ENCODE measurements at places on chromosomes 2 and 18.

DNA sequence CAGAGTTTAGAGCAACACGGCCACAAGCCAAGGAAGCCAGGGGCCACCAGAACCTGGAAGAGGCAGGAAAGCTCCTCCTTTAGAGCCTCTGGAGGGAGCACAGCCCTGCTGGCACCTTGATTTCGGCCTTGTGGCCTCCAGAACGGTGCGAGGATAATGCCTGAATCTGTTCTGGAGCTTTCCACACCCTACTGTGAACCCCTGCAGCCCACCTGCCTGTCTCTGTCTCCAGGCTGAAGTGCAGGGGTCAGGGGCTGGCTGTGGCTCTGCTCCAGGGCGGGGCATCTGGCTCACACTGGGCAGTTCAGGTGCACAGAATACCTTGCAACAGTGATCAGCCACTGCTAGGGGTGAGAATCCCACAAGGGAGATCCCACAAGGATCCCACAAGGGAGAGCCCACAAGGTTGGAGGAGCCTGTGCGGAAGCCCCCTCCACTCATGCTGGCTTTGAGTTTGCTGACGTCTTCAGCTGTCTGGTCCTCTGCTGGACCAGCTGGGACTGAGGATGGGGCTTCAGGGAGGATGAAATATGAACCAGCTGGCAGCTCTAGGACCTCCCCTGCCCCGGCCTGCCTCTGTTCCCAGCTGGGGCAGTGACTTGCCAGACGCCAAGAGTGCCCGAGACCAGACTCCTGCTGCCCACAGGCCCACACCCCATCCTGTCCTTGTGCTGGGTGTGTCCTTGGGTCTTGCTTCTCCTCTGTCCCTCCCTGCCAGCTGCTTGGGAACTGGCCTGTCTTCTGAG, 56.4 kb upstream of the OTOS start:
- DNase-seq, result no peak

DNA sequence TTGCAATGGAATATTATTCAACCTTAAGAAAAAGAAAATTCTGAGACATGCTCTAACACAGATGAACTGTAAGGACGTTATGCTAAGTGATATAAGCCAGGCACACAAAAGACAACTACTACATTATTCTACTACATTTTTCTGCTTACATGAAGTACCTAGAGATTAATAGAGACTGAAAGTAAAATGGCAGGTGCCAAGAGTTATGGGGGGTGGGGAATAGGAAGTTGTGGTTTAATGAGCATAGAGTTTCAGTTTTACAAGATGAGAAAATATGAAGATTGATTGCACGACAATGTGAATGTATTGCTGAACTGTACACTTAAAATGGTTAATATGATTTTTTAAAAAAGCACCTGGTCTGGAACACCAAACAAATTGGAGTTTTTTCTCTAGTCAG, 1231.6 kb upstream of the DDX18 start:
- DNase-seq, result no peak

GRCh38 chr18:4797002-4797685, 342.0 kb upstream of the DLGAP1 start:
- no peak for DNase-seq

GRCh38 chr2:180456801-180457200, 449.7 kb upstream of the CWC22 start:
- no peak for DNase-seq

DNA sequence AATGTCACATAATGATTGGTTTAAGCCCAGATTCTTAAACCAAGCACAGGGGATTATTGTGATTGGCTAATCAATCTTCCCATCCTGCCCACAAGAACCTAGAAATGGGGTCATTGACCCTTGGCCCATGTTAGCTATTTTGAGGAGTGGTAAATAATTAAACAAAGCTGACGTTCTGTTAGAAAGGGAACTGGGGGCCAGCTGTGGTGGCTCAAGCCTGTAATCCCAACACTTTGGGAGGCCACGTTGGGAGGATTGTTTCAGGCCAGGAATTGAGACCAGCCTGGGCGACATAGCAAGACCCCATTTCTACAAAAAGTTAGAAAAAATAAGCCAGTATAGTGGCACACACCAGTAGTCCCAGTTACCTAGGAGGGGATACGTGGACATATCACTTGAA, 37.8 kb upstream of the PTPN4 start:
- no peak for DNase-seq

- DNase-seq, result no peak
Measured at GRCh38 chr2:204135752-204136151, 199.2 kb downstream of the ICOS start.

GRCh38 chr18:46334868-46335281, 230.7 kb downstream of the HAUS1 start:
- no peak for DNase-seq

DNA sequence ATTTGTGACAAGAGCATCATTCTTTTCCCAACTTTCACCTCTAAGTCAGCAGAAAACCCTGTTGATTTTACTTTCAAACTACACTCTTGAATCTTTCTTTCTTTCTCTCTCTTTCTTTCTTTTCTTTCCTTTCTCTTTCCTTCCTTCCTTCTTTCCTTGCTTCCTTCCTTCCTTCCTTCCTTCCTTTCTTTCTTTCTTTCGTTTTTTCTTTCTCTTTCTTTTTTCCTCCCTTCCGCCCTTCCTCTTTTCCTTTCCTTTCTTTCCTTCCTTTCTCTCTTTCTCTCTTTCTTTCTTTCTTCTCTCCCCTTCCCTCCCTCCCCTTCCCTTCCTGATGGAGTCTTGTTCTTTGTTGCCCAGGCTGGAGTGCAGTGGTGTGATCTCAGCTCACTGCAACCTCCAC, 649.5 kb downstream of the PLCL1 start:
- DNase-seq, result no peak

DNA sequence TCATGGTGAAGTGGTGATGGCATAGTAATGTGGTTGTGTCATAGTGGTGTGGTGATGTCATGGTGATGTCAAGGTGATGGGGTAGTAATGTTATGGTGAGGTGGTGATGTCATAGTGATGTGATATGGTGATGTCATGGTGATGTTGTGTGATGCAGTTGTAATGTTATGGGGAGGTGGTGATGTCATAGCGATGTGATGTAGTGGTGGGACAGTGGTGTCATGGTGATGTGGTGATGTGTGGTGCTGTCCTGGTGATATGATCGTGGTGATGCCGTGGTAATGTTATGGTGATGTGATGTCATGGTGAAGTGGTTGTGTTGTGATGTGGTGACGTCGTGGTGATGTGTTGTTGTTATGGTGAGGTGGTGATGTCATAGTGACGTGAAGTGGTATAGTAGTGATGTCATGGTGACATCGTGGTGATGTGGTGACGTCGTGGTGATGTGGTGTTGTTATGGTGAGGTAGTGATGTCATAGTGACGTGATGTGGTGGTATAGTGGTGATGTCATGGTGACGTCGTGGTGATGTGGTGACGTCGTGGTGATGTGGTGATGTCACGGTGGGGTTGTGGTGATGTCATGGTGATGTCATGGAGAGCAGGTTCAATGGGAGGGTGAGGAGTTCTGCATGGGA, 242.7 kb upstream of the MYT1L start:
- no peak for DNase-seq

DNA sequence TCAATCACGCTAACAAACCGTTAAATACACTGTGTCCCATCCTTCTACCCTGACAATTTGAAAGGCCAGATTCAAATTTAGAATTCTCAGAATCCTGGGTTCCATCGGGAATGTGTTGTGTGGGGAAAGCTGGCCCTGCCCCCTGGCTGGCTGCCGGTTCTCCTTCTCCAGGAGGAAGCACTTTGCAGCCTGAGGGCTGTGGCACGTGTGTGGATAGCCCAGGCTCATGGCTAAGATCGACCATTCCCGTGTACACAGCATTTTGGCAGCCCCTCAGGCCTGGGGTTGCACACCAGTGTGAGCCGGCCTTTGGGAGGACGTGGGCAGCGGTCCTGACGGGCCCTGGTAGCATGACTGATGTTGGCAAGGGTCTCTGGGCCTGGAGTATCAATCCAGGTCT, 51.0 kb upstream of the ROCK2 start:
- DNase-seq, result no peak

- DNase-seq, result no peak
Measured at GRCh38 chr18:78514910-78515670, 464.5 kb upstream of the SALL3 start.

DNA sequence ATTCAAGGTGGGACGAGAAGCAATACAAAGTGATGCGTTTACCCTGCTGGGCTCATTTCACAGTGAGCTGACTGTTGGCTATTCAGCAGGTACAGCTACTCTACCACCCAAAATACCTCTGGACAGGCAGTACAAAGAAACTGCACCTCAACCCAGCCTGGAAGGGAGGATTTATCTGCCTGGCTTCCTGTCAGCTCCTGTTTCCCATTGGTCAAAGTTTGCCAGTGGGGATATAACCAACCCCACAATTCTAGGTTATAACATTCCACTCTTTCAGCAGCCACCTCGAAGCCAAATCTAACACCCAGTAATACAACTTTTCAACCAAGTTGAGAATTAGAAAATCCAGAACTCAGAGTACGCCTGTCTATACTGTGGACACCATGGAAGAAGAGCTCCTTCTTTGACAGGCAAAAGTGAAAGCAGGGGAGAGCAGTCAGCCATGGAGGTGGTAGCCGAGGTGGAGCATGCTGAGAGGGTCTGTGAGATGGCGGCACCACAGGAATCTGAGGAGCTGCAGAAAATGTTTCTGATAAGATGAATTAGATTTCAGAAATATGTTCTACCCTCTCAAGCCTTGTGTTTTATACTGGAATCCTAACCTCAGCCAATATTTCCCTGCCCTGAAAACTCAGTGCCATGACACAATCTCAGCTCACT, 10.8 kb downstream of the DUSP19 start:
- DNase-seq, result no peak

DNA sequence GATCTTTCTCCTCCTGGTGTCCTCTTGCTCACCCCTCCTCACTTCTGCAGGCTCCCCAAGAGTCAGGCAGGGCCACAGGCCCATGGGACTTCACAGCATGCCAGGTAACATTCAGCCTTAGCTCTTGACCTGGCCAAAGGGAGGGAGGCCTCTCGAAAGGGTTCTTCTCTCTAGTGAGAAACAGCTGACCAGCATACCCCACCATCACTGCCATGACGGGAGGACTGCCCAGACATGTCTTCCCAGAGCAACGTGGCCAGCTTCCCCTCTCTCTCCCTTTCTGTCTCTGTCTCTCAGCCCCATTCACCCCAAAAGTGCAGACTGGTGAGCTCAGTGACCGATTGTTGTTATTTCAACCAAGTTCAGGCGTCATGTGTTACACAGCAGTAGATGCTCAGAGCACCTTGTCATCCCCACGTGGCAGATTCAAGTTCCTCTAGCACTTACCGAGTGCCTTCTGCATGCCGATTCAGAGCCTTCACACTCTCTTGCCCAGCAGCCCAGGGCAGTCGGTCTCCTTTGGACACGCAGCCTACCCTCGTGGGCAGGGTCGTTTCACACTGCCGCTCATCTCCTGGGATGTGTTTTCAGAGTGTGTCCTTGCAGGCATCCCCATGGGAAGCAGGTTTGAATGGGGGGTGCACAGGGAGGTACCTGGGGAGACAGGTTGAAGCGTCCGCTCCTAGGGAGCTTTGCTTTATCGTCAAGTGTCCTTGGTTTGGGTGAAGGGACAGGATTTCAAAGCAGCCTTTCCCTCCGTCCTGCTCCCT, 259.9 kb downstream of the NDUFA10 start:
- no peak for DNase-seq

GRCh38 chr18:21012308-21012707, 99.3 kb downstream of the ROCK1 start:
- no peak for DNase-seq

- DNase-seq, result no peak
Measured at GRCh38 chr2:231359441-231359840, 36.1 kb upstream of the B3GNT7 start.

DNA sequence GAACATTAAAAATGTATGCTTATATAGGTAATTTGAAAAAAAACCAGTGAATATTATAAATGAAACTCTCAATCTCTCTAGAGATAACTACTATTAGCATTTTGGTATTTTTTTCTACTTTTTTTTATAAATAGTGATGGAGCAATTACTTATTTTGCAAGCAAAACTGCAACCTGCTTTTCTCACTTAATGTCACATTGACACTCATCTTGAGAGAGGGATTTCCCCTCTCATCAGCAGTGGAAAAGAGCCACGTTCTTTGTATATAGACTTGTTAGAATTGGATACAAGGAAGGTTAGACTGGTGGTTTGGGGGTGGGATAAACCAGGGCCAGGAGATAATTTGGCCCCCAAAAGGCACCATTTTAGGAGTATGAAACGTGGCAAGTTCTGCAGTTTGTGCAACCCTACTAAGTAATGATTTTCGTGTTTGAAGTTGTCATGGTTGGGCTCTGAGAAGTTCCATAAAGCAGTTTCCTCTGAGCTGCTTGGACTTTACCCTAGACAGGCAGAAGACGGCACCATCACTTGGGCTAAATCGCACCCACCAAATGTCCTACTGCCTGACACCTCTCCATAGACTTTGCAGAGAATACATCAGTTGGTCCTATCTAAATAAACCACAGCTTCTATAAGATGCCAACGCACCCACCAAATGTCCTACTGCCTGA, 194.0 kb downstream of the ACTR3 start:
- DNase-seq, result no peak

- no peak for DNase-seq
Measured at GRCh38 chr2:39743269-39743776, 35.7 kb downstream of the THUMPD2 start.

GRCh38 chr2:63497576-63497975, 90.7 kb downstream of the WDPCP start:
- no peak for DNase-seq
